ENCODE measurements at places on chromosomes 7 and 10. TPM values are rescaled to one million over a fixed set of nuclear protein-coding genes. Genes with fewer than 3 reads are reported as not detected.

Gene IKZF1
- total RNA-seq, result 504 TPM

Gene TEX36
- total RNA-seq, result not detected

- no peak overlapping the region for H3K27ac ChIP-seq
- no peak overlapping the region for H3K4me3 ChIP-seq
- peak; percentile 26 for DNase-seq
- H3K4me1 ChIP-seq, result peaks cover 42% of the 10 kb centered on the region
- no peaks in the 10 kb centered on the region for H3K36me3 ChIP-seq
- H3K27me3 ChIP-seq, result peaks cover 10% of the 10 kb centered on the region
These were observed 26.4 kb upstream of the ADO start for GRCh38 chr10:62778125-62778524.

GRCh38 chr7:149787428-149788299 lies 14.3 kb upstream of the ZNF467 start:
- no peak overlapping the region for H3K4me3 ChIP-seq
- no peak overlapping the region for H3K27ac ChIP-seq
- peaks cover 6% of the 10 kb centered on the region for H3K4me1 ChIP-seq
- no peaks in the 10 kb centered on the region for H3K36me3 ChIP-seq

- H3K4me1 ChIP-seq, result no peaks in the 10 kb centered on the region
- no peak for DNase-seq
- no peaks in the 10 kb centered on the region for H3K36me3 ChIP-seq
- no peak overlapping the region for H3K27ac ChIP-seq
These were observed 35.2 kb upstream of the TNS3 start for GRCh38 chr7:47617131-47617530.

DNA sequence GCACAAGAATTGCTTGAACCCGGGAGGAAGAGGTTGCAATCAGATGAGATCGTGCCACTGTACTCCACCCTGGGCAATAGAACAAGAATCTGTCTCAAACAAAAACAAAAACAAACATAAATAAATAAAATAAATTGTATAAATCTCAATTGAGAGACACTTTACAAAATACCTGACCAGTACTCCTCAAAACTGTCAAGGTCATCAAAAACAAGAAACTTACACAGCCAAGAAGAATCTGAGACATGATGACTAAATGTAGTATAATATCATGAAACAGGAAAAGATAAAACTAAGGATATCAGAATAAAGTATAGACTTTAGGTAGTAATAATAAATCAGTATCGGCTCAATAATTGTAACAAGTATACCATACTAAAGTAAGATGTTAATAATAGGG lies 26.9 kb upstream of the SEPTIN7 start:
- no peaks in the 10 kb centered on the region for H3K27me3 ChIP-seq
- no peak for DNase-seq
- H3K36me3 ChIP-seq, result no peaks in the 10 kb centered on the region
- H3K4me1 ChIP-seq, result no peaks in the 10 kb centered on the region

DNA sequence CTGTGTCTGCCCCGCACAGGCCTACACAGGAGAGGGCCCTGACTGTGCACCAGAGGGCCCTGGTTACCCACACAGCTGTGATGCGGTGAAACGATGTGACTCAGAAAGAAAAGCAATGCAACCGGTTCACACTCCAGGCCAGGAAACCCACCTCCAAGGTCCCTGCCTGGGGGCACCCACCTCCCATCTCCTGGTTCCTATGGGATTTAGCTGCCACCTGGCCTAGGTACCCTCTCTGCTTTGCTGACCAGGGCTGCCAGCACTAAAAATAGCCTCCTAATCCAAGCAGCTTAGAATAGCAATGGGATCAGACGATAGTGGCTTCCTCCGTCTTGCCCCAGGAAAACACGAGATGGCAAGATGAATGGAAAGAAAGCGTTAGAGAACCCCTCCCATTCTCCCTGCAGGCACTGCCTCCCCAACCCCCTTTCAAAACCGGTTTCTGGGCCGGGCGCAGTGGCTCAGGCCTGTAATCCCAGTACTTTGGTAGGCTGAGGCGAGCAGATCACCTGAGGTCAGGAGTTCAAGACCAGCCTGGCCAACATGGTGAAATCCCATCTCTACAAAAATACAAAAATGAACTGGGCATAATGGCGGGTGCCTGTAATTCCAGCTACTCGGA lies 12.4 kb downstream of the RBP3 start:
- no peak overlapping the region for H3K27ac ChIP-seq
- no peaks in the 10 kb centered on the region for H3K27me3 ChIP-seq
- H3K4me3 ChIP-seq, result no peak overlapping the region
- no peaks in the 10 kb centered on the region for H3K4me1 ChIP-seq
- H3K36me3 ChIP-seq, result no peaks in the 10 kb centered on the region

DNA sequence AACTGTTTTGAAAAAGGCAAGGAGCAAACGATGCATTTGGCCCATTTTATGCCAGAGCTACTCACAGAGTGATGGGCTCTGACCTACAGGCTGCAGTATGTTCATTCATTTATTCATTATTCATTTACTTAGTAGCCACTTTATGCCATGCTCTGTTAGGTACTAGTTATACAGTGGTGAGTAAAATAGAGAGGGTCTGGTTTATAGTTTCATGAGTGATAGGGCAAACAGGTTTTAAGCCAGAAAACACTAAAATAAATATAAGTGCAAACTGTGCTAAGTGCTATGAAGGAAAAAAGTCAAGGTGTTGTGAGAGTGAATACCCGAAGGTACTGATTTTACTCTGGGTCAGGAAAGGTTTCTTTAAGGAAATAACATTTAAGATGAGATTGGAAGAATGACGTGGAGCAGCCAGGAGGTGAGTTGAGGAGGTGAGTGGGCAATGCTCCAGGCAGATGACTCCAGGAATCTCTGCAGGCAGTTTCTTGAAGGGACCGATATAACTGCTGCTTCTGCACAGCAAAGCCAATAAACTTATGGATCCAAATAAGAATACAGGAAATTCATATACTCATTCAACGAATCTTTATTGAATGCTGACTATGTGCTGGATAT lies 56.9 kb upstream of the FAM133B start:
- peaks cover 99% of the 10 kb centered on the region for H3K4me1 ChIP-seq
- H3K27me3 ChIP-seq, result no peaks in the 10 kb centered on the region
- H3K4me3 ChIP-seq, result peak overlapping the region; percentile 57
- H3K36me3 ChIP-seq, result peaks cover 11% of the 10 kb centered on the region
- H3K27ac ChIP-seq, result peak overlapping the region; percentile 96

DNA sequence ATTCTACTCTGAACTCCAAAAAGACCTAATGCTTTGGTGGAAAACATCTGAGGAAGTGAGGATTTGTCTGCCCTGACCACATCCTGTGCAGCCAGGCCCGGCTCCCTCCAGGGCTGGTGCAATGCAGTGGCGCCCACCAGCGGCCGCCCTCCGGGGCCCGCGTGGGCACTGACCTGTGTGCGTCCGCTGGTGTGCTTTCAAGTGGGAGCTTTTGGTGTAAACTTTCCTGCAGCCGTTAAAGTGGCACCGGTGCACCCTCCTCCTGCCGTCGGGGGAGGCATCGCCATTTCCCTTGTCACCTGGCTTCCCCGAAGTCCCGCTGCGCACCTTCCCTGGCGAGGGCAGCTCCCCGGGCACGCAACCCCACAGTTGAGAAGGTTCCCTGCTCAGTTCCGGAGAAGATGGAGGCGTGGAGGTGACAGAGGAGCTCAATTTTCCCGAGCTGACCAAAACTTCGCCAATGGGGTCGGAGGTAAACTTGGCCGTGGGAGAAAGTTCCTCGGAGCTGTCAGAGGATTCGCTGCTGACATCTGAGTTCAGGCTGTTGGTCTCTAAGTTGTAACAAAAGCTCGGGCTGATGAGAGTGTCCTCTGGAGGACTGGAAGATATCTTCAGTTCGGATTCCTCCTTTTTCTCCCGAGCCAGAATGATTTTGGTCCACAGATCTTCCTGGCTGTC lies 3.4 kb downstream of the KLF6 start:
- H3K27me3 ChIP-seq, result no peaks in the 10 kb centered on the region
- DNase-seq, result peak; percentile 40
- peak overlapping the region; percentile 92 for H3K4me3 ChIP-seq
- peak overlapping the region; percentile 100 for H3K27ac ChIP-seq
- H3K4me1 ChIP-seq, result peaks cover 76% of the 10 kb centered on the region

GRCh38 chr7:92848851-92849250 lies 12.5 kb upstream of the CDK6 start:
- peaks cover 8% of the 10 kb centered on the region for H3K4me1 ChIP-seq
- peaks cover 2% of the 10 kb centered on the region for H3K36me3 ChIP-seq
- peak overlapping the region; percentile 47 for H3K4me3 ChIP-seq
- peaks cover 6% of the 10 kb centered on the region for H3K27me3 ChIP-seq
- H3K27ac ChIP-seq, result no peak overlapping the region
- DNase-seq, result no peak

Data from activated T-cell treated with anti-CD3 and anti-CD28 coated beads, Interleukin-2, amount 50 U/mL, for 72 hours (primary cell).